Kidney tubule cell (primary cell): ENCODE measurements at places on chromosomes 7 and 10.
A peak's percentile ranks its signal among the peaks of the same experiment; 100 is the strongest.

DNA sequence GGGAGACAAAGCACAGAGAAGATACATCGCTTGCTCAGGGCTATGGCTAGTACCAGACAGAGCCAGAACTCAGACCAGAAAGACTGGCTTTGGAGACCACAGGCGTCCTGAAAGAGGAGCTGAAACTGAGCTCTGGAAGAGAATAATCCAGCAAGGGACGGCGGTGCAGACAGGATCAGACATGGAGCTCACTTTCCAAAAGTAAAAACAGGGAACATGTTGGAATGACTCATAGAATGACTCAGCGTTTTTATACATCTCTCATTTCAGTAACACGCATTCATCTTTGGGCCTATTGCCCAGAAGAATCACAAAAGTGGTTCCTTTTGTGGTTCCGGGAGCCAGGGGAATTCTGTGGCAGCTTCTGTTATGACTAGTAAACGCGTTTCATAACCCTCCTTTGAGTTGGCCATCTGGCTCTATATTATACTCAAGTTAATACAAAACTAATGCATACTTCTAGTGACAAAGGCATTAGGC, 37.2 kb downstream of the PLEKHS1 start:
- peak; percentile 80 for DNase-seq

DNA sequence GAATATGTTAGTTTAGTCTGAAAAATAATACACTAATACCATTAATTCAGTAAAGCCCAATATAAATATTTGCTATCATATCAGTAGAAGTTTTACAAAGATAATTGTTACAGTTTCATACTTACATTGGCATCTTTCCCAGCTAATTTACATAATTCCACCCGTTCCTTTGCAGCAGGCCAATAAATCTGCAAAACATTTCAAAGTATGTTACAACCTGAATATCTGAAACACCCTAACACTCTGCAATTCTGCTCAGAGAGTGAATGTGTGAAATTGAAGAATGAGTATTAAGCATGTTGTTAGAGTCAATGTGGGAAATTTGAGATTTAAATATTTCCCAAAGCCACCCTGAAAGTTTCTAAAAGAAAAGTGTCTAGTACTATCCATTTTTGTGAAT, 105.5 kb downstream of the SEMA3D start:
- no peak for DNase-seq

- no peak for DNase-seq
Measured at GRCh38 chr10:78968943-78969342, 99.8 kb upstream of the ZMIZ1 start.

GRCh38 chr10:106720683-106721082, 443.8 kb downstream of the SORCS1 start:
- DNase-seq = no peak

GRCh38 chr10:14171336-14171735, 159.4 kb downstream of the FRMD4A start:
- no peak for DNase-seq

- no peak for DNase-seq
Measured at GRCh38 chr7:98278936-98279335, 2.5 kb upstream of the BRI3 start.

DNA sequence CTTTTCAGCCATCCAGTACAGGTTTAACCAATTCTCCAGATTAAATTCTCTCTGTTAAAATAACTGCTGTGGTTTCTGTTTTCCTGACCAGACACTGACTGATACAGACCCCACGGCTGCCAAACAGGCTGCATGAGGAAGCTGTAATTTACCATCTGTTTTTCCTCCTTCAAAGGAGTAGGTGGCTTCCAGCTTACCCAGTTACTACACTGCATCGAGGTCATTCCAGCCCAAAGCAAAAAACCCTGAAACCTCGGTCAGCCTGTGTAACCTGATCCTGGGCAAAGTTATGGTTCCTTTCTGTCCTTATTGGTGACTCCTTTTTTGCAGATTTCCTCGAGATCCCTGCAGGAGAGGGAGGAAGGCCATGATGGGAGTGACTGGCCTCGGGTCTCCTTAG, 27.9 kb upstream of the LOXL4 start:
- DNase-seq = no peak

- no peak for DNase-seq
Measured at GRCh38 chr7:156843157-156843556, 49.8 kb downstream of the LMBR1 start.

- no peak for DNase-seq
Measured at GRCh38 chr7:101595246-101595645, 33.9 kb downstream of the MYL10 start.

DNA sequence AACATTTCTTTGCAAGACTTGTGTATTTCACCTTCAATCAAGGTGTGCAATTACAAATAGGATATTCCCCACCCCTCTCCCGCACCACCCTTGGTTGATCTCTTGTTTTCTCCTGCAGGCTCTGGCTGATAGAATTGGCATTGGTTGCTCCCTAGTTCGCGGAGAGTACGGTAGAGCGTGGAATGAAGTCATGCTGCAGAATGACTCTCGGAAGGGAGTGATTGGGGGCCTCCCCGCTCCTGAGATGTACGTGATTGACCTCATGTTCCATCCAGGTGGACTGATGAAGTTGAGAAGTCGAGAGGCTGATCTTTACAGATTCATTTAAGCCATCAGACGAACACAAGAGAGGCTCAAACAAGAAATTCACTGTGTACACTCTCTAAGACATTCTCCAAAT, 58.2 kb upstream of the MSRB2 start:
- peak; percentile 30 for DNase-seq

- no peak for DNase-seq
Measured at GRCh38 chr7:131503639-131504038, 52.8 kb downstream of the PODXL start.

DNA sequence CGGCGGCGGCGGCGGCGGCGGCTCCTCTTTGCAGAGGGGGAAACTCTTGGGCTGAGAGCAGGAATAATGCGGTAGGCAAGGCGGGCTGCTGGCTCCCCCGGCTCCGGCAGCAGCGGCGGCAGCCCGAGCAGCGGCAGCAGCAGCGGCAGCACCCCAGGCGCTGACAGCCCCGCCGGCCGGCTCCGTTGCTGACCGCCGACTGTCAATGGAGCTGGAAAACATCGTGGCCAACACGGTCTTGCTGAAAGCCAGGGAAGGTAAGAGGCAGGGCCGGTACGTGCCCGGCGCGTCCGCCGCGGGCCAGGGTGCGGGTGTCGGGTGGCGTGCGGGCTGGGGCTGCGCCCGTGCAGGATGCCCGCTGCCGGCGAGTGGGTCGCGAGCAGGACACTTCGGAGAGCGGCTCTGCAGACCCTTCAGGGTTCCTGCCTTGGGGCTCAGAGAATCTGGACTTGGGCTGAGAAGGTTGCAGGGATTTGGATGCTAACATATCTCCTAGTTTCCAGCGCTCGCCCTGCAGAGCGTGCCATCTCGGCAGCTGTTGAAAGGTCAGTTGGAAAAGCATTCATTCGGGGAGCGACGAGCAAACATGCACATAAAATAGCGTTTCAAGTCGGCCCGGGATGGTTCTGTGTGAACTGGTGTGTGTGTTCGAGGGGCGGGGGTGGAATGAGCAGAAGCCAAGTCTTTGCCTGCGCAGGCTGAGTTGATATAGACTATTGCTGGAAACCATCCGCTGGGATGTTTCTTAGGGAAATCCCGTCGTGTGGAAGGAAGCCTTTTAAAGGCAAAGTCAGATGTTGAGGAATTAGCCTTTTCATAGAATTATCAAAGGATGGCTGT, 562 bp downstream of the GRK5 start:
- peak; percentile 49 for DNase-seq

DNA sequence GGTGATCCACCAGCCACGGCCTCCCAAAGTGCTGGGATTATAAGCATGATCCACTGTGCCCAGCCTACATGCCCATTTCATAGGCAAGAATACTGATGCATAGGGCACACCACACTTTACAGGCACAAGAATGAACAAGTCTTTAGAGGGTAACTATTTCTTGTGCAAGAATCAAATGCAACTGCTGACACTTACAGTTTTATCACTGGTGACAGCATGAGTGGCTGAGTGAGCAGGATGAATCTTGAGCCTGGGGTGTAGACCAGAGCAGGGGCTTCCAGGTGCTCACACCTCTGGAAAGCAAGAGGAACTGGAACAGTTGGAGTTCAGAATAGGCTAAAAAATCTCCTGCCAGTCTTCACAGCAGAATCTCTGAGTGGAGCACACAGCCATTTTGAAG, 287.5 kb downstream of the KCNMA1 start:
- DNase-seq = no peak

DNA sequence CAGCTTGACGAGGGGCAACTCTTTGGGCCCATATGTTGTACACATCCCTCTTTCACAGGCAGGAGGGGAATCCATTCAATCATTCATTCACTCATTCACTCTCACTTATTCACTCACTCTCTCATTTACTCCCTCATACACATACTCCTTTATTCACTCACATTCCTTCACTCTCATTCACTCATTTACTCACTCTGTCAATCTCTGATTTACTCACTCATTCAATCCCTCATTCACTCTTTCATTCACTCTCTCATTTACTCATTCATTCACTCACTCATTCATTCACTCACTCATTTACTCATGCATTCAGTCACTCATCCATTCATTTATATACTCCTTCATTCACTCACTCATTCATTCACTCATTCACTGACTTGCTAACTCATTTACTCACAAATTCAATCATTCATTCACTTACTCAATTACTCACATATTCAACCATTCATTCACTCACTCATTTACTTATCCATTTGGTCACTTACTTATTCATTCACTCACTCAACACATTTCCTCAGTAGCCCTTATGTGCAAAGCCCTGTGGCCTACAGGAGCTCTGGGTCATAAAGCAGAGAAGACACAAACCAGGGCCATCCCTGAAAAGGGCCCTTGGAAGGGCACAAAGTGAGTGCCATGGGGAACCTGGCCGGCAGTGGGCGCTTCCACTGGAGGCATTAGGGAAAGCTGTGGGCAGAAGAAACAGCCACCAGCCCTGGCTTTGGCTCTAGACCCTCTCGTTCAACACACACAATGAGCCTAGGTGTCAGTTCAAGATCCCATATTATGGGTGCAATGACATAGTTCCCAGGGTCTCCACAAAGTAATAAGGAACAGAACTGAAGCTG, 26.0 kb downstream of the HIP1 start:
- DNase-seq = no peak

DNA sequence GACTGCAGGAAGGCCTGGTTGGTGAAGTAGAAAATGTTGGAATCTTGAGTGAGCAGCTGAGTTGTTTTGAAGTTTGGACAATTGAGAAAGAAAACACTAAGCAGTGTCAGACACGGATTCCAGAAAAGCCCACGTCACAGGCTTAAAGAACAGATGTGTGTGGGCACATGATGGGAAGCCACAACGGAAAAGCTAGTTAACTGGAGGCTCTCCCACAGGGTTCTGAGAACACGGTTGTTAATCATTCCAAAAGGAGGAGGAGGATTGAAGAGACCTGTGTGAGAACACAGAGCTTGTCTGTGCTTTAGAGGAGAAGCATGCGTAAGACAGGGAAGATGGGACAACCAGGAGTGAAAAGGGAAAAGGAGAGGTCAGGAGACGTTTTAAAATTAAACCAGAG, 42.6 kb downstream of the SHH start:
- DNase-seq = no peak

- DNase-seq = no peak
Measured at GRCh38 chr7:123641901-123642300, 13.8 kb upstream of the LMOD2 start.

- no peak for DNase-seq
Measured at GRCh38 chr10:95263864-95264226, 27.0 kb downstream of the PDLIM1 start.

DNA sequence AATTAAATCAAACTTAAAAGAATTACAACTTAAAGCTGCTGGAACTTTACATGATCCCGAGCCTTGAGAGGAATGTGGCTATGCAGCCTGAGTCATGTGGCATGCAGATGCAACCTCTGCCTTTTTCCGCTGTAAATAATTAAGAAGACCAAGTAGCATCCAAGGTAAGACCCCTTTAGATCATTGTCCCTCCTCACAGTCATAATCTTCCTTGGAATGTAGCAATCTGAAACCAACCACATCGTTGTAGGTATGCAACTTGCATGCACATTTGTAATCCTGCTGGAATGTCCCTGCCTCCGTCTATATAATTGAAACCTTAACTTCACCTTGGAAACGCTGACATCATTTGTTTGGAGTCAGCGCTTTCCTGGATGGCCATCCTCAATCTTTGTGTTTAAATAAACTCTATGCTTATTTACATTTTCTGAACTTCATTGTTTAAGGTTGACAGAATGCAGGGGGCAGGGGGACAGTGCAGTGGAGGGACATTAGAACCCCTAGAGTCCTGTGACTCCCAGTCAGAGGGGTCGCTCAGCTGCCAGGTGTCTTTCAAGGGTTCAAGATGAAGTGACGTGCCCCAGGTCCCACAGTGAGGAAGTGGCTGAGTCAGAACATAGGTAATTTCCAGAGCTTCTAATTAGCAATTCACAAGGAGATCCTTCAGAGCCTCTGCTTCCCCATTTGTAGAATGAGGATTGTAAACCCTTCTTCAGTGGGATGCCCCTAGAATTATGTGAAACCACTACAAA, 110.7 kb downstream of the RALA start:
- peak; percentile 98 for DNase-seq

- DNase-seq = no peak
Measured at GRCh38 chr10:79002336-79002735, 66.4 kb upstream of the ZMIZ1 start.

- DNase-seq = peak; percentile 88
Measured at GRCh38 chr7:46486256-46487206, 565.5 kb upstream of the IGFBP3 start.

GRCh38 chr7:136496551-136496950, 371.9 kb upstream of the CHRM2 start:
- DNase-seq = no peak

- DNase-seq = no peak
Measured at GRCh38 chr10:99430116-99430450, 341 bp downstream of the GOT1 start.

- DNase-seq = no peak
Measured at GRCh38 chr10:35004651-35005050, 85.5 kb downstream of the CUL2 start.

- DNase-seq = peak; percentile 22
Measured at GRCh38 chr7:105691082-105691679, 109.9 kb upstream of the EFCAB10 start.

DNA sequence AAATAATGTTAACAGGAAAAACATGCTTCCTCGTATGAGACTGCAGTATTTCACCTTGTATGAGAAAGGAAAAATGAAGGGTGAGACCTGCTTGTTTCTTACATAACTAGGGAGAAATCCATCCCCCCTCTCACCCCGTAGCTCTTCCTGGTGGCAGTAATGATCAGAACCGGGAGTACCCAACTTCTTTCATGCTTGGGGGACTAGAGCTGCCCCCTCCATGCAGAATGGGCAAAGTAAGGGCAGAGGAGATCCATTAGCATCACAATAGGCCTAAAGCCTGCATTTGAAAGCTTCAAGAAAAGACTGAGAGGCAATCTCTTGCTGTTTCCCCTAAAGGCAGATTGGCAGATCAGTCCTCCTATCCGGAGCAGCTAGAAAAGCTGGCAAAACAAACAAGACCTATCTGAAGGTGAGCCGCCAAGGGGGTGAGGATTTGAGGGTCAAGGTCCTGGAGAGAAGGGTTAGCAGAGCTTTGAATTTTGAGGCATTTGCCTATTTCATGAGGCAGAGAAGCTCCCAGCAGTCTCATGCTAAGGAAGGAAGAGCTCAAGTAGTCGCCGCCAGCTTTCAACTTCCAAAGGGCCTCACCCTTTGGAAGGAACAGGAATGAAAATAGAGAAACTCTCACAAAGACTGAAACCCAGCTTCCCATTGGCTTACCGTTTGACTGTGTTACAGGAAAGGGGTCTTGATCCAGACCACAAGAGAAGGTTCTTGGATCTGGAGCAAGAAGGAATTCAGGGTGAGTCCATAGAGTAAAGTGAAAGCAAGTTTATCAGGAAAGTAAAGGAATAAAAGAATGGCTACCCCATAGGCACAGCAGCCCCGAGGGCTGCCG, 36.2 kb downstream of the BAG3 start:
- no peak for DNase-seq
